ENCODE measurements at places on chromosomes 12 and 14.
A peak's percentile ranks its signal among the peaks of the same experiment; 100 is the strongest.

DNA sequence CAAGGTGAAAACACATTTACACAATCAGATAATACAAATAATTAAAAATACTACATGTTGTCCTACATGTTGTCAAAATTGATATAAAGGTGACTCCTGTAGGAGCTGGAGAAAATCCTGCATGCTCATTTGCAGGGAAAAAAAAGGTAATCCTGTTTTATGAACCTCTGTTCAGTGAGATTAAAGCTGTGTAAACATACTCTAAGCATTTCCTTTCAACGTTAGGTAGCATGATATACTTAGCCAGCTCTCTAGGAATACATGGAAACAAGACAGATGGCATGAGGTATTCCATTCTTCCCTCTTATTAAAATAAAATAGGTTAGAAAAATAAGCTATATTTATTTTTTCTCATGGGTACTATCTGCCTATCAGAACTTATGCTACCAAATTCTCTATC lies 635.7 kb upstream of the FLRT2 start:
- DNase-seq = no peak

DNA sequence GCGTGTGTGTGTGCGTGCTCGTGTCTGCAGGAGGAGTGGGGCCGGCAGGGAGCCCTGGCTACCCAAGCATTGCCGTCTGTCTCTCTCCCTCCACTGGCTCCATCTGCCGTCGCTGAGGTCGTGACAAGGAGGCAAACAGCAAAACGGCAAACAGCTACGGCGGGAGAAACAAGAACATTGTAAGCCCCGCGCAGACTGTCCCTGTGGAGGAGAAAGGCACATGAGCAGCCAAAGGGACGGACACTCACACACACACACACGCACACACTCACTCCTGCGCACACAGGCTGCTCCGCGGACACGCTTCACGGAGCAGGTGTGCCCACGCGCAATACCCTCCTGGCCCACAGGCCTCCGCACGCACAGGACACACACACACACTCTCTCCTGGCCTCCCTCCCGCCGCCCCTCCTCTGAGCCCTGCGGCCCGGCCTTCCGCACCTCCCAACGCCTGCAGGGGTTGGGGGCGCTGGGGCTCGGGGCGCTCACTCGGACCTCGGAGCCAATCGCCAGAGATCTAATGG lies 905 bp downstream of the CISTR start:
- no peak for DNase-seq

DNA sequence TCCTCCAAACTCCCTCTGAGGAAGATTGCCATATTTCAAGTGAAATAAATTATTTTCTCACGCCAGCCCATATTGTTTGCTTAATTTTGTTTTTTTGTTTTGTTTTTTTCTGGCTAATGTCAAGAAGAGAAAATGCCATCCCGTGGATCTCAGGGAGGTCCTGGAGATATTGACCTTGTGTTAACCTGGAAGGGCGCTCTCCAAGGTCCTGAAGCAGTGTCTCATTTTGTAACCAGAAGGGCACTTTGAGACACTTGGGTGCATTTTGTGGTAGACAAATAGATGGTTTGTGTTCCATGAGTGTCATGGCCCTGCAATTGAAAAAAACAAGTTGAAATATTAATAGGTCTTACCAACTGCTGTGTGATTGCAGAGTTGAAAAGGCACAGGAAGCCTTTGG lies 268.9 kb downstream of the SUDS3 start:
- DNase-seq = peak; percentile 40

- DNase-seq = no peak
Observed at GRCh38 chr14:87066221-87066817, 926.7 kb downstream of the GALC start.

DNA sequence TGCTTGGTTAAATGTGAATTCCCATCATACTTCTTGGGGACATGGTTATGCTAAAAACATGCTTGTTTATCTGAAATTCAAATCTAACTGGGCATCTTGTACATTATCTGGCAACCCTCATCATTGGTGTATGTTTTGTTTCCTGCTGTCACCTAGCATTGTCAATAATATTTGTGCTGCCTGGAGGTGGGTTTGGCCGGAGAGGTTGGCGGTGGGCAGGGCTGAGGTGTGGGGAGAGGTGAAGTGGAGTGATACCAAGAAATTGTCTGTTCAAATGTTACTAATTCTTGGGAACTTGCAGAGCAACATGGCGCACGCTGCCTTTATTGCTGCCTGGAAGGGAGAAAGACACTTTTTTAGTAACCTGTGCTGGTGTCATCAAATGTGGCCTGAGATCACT lies 280.5 kb downstream of the VRK1 start:
- DNase-seq = no peak

GRCh38 chr14:64800000-64800399 lies 79.7 kb downstream of the SPTB start:
- DNase-seq = peak; percentile 37

DNA sequence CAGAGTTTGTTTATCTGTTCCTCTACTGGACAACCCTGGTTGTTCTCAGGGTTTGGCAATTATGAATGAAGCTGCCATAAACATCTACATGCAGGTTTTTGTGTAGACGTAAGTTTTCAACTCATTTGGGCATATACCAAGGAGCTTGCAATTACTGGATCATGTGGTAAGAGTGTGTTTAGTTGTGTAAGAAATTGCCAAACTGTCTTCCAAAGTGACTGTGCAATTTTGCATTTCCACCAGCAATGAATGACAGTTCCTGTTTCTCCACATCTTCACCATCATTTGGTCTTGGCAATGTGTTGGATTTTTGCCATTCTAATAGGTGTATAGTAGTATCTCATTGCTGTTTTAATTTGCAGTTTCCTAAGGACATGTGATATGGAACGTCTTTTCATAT lies 39.8 kb upstream of the FBXO33 start:
- no peak for DNase-seq

- no peak for DNase-seq
Observed at GRCh38 chr12:2256915-2257314, 204.1 kb downstream of the CACNA1C start.

DNA sequence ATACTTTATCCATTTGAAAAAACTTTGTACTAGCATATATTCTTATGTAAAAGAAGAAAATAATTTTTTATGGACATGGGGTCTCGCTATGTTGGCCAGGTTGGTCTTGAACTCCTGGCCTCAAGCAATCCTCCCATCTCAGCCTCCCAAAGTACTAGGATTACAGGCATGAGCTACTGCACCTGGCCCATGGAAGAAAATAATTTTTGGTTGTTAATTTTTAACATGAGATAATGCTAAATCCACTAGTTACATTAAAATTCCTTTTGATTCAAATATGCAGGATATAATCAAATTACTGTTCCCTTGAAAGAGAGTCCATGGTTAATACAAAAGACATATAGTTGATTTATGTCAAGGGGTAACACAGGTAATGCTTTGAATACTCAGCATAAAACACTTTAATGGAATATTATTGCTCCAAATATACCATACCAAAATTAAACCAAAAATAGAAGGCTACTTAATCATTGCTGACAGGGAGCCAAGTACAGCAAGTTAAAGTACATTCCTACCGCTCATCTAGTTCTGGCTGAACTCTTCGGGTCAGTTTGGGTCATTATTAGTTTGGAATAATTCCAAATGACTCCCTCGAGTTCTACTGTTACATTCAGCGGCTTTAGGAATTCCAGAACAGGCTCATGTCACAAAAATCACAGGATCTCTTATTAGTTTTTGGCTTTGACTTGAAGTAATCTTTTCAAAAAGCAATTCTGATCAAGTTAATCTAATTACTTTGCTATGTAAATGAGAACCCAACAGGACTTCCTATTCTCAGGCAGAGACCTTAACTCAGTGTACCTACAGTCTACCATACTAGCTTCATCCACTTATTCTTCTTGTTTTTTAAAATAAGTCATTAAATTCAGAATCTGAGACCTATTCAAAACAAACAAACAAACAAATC lies 6.1 kb downstream of the SOS2 start:
- DNase-seq = no peak

DNA sequence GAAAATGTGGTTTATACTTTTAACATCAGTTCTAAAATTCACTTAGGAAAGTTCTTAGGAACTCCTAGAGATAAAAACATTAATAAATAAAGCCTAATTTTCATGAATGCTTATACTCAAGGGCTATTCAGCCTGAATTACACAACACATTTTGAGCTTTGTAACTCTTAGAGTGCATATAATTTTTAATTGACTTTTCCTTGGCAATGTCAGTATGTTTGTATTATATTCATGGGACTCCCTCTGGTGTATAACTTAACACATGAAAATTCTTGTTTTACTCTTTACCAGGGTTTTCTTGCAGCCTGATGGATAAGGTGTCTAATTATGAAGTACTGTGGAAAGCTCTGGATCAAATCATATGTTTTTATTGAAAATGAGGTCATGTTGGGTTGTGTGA lies 150.6 kb upstream of the HMGA2 start:
- DNase-seq = no peak

- no peak for DNase-seq
Observed at GRCh38 chr14:59046746-59047145, 141.7 kb upstream of the DAAM1 start.

DNA sequence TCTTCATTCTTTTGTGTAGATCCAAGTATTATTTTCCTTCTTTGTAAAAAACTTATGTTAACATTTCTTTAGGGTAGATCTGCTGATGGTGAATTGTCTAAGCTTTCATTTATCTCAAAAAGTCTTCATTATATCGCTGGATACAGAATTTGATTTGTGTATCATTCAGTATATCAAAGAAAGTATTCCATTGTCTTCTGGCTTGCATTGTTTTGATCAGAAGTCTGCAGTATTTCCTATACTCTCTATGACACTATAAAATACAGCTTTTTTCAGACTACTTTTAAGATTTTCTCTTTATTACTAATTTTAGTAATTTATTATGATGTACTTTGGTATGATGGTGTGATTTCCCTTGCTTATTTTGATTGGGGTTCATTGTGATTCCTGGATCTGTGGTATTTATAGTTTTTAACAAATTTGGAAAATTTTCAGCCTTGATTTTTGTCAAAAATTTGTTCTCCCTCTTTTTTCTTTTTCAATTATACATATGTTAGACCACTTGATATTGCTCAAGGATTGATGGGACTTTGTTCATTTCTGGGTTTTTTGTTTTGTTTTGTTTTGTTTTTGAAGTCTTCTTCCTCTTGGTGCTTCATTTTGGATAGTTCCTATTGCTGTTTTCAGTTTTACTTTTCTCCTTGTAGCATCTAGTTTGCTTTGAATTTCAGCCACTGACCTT lies 176.5 kb downstream of the ZFP36L1 start:
- no peak for DNase-seq

GRCh38 chr12:28500373-28501024 lies 310.2 kb downstream of the CCDC91 start:
- DNase-seq = no peak

GRCh38 chr14:94030571-94030970 lies 4.4 kb downstream of the OTUB2 start:
- DNase-seq = no peak

DNA sequence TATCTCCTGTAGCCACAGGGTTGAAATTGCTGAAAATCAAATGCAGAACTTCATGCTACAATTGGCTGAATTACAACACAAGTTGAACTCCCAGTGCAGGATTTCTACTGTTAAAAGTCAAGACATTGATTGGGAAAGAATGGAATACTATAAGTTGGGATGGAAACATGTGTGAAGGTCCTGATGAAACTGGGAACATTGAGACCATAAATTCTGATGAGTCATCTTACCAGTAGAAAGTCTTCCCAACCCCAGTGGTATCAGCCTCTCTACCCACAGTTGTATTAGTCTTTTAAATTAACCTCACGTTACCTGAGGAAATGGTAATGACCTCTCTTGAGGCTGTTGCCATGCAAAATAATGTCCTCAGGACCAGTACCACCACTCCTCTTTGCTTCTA lies 27.4 kb upstream of the DYRK2 start:
- no peak for DNase-seq

- DNase-seq = no peak
Observed at GRCh38 chr12:11678781-11679180, 29.3 kb downstream of the ETV6 start.

DNA sequence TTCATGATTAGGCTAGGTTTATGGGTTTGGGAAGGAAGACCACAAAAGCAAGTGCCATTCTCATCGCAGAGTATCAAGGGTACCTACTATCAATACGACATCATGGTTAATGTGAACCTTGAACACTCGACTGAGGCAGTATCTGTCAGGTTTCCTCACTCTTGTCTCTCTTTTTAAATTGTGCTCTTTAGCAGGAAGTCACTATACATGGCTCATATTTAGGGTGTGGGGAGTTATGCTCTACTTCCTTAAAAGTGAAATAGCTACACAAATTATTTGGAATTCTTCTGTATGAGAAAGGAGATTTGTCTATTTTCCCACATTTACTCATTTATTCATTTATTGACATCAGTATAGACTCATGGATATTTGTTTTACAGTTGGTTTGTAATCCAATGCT lies 5.9 kb upstream of the CLEC4E start:
- no peak for DNase-seq

GRCh38 chr14:57480051-57480450 lies 13.6 kb downstream of the CCDC198 start:
- no peak for DNase-seq

- DNase-seq = no peak
Observed at GRCh38 chr14:22955702-22956569, 954 bp downstream of the HAUS4 start.

- peak; percentile 56 for DNase-seq
Observed at GRCh38 chr12:115871714-115872113, 405.8 kb downstream of the MED13L start.

DNA sequence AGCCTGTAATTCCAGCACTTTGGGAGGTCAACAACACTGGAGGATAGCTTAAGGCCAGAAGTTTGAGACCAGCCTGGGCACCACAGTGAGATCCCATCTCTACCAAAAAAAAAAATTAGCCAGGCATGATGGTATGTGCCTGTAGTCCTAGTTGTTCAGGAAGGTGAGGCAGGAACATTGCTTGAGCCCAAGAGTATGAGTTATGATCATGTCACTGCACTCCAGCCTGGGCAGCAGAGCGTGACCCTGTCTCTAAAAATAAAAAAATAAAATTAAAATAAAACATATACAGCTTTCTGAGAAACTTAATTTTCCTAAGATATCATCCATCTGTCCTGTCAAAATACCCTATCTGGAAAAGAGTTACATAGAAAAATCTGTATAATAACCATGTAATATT lies 38.9 kb downstream of the EML5 start:
- DNase-seq = no peak

GRCh38 chr14:51922624-51923023 lies 62.2 kb downstream of the GNG2 start:
- DNase-seq = no peak

- DNase-seq = peak; percentile 27
Observed at GRCh38 chr12:100427078-100427477, 46.6 kb upstream of the NR1H4 start.

GRCh38 chr12:20475542-20475941 lies 107.2 kb downstream of the PDE3A start:
- no peak for DNase-seq

DNA sequence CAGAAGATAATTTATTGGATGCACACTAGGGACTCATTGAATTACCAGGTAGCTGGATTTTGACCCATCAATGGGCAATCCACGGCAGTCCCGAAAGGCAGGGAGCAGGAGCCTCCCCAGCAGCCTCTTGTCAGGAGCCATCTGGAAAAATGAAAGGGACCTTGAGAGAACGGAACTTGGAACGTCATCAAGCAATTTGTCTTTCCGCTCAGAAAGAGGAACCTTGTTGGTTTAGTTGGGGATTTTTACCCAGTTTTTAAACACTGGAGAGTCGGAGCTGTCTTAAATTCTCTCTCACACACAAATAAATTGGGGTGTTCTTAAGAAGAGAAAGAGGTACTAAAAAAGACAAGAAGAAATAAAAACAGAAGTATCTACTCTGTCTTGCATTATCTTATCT lies 1351.7 kb upstream of the TMEM132C start:
- no peak for DNase-seq

GRCh38 chr14:105075379-105076295 lies 10.4 kb upstream of the GPR132 start:
- DNase-seq = no peak

- DNase-seq = no peak
Observed at GRCh38 chr14:87094913-87095312, 898.1 kb downstream of the GALC start.

All from LoVo (cell line).